H4 (cell line): ENCODE measurements at places on chromosomes 5 and 9. TPM values are rescaled to one million over a fixed set of nuclear protein-coding genes. Genes with fewer than 3 reads are reported as not detected.

CDH9 gene
- not detected in 2 replicates for total RNA-seq

CHSY3 gene
- 9.3 and 9.8 TPM in 2 replicates for total RNA-seq

SNX30 gene
- total RNA-seq = 13.8 and 17.4 TPM in 2 replicates

CLIC3 gene
- total RNA-seq = 0.64 TPM in 1 of 2 replicates, not detected in the other

SLC6A3 gene
- not detected in 2 replicates for total RNA-seq

SPINK6 gene
- not detected in 2 replicates for total RNA-seq

PCDHA1 gene
- 0.45 and 0.56 TPM in 2 replicates for total RNA-seq

LMBRD2 gene
- 8.8 and 42.3 TPM in 2 replicates for total RNA-seq

GBGT1 gene
- total RNA-seq = not detected in 2 replicates

TOR2A gene
- 6.3 and 11.5 TPM in 2 replicates for total RNA-seq

TIFAB gene
- total RNA-seq = not detected in 2 replicates
